ENCODE measurements at places on chromosomes 3 and 15.
A peak's percentile ranks its signal among the peaks of the same experiment; 100 is the strongest.

DNA sequence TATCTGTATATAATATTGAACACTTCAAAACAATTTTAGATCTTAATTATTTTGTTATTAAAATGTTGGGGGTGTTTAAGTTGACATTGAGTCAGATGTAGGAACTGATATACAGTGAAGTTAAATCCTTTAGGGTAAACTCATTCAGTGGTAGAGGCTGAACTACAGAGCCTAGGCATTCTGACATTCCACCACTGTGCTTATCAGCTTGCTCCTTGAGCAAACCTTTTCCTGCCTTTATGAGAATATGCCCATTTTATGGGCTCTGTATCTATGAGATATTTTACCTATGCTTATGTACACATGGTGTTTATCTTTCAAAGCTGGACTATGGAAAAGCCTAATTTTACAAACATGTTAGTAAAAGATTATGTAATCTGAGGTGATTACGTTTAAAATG, 407.5 kb downstream of the ZBTB20 start:
- DNase-seq = no peak

GRCh38 chr3:18891641-18892040, 256.7 kb upstream of the KCNH8 start:
- DNase-seq = no peak

GRCh38 chr3:29822071-29822470, 541.2 kb downstream of the RBMS3 start:
- no peak for DNase-seq

- DNase-seq = no peak
Observed at GRCh38 chr15:98876451-98877369, 130.9 kb downstream of the PGPEP1L start.

DNA sequence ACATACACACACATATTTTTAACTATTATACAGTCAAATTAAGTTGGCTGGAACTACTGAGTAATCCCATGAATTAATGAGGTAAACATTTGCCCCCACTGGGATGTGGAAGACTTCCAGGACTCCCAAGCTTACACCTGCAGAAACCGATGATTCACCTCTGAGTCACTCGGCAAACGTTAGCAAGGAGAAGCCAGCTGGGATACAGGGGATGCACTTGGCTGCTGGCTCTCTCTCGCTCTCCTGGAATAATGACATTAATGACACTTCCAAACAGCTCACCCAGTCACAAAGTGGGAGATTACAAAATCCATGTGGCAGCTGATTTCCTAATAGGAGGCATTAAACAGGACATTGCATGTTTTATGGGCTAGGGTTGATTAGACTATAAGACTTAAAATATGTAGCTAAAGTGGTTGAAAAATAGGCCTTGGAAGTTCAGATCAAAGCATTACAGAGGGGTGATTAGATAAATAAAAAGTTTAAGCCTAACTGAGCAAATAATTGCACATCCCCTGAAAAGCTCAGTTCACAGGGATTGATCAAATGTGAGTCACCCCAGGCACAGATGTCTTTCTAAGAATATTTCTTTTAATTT, 500.9 kb downstream of the SOX2 start:
- DNase-seq = no peak

GRCh38 chr3:14508966-14509795, 31.0 kb downstream of the GRIP2 start:
- peak; percentile 52 for DNase-seq

DNA sequence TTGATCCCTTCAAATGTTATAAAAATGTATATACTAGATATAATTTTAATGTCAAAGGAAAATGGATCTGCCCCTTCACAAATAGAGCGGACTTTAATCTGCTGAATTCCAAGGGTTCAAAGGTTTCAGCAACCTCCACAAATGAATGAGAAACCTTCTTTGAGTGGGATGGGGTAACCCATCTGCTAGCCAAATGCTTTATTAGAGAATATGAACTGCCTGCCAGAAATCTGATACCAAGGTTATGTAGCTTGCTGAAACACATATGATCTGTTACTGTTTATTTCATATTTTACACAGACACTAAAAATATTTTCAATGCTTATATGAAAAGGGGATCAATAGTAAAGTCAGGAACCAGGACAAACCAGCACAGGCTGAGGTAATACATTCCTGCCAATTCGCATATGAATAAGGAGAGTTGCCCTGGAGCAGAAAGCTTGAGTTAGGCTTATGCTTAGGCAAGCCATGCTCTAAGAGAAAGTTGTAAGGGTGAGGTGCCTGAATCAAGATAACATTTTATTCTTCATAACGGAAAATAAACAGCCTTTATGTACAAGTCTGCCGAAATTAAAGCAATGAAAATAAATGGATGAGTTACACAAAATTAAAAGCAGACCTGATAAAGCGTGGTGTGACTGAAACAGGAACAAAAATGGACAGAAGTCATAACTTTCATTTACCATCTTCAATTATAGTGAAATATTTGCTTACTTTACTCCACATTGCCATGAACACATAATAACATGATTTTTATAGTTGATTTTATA, 26.5 kb downstream of the PLOD2 start:
- no peak for DNase-seq

Measured in CD4-positive, alpha-beta T cell treated with Interleukin-21 for 1 hour (primary cell).